Activated B cell treated with CpG ODN at 0.5 μM for 24 hours (primary cell): ENCODE measurements at places on chromosomes 12 and 14.

- DNase-seq = no peak
Measured at GRCh38 chr12:65823513-65824375, 539 bp upstream of the HMGA2 start.

GRCh38 chr12:108299980-108300696 is 39.0 kb downstream of the CMKLR1 start:
- no peak for DNase-seq

- no peak for DNase-seq
Measured at GRCh38 chr12:81722004-81722403, 37.1 kb downstream of the PPFIA2 start.

DNA sequence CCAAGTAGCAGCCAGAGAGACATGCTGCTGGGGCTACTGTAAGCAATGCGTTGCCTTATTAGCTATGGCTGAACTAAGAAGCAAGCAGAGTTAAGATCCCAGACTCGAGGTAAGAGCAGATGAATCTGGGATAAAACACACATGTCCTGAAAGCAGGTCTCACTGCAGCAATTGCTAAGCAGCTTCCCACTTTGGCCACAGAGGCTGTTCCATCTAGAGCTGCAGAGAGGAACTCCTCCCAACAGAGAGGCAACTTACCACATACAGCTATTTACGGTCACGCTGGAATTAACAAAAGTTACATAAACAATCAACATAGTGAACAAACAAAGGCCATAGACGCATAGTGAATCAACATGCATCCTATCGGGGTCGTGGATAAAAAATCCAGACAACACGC is 90.2 kb downstream of the KSR2 start:
- no peak for DNase-seq

- DNase-seq = no peak
Measured at GRCh38 chr14:100640471-100641273, 53.5 kb upstream of the BEGAIN start.

DNA sequence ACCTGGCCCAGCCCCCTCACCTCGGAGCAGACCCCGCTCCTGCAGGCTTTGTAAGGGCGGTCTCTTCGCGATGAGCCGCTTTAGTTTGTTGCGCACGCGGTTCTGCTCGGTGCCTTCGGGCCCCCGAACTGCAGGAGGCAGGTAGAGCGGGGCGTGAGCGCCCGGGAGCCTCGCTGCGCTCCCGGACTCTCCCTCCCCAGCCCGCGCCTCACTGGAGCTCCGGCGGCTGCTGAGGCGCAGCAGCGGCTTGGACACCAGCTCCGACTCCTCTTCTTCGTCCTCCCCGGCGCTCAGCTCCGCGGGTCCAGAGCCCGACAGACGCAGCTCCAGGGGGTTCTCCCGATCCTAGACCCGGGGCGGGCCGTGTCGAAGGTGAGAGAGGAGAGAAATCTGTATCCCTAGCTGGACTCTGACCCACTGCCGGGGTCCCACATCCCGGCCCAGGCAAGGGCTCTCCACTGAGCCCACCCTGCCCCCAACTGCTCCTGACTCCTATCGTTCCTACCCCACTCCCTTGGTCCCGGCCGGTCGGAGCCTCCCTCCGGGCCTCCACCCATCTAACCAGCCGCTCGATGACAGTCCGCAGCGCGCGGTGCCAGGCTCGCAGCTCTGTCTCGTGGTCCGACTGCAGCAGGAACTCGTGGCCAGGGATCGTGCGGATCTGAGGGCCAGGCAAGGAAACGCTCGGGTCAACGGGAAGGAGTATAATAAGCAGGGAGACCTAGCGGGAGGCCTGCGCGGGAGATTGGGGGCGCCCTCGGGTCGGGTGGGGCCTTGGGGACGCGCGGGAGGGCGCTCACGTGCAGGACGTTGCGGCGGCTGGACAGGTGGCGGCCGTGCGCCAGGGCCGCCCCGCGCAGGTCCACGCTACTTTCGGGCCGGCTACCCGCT is 4.2 kb downstream of the ARHGAP9 start:
- no peak for DNase-seq

- DNase-seq = no peak
Measured at GRCh38 chr12:96015672-96016071, 19.5 kb upstream of the HAL start.

DNA sequence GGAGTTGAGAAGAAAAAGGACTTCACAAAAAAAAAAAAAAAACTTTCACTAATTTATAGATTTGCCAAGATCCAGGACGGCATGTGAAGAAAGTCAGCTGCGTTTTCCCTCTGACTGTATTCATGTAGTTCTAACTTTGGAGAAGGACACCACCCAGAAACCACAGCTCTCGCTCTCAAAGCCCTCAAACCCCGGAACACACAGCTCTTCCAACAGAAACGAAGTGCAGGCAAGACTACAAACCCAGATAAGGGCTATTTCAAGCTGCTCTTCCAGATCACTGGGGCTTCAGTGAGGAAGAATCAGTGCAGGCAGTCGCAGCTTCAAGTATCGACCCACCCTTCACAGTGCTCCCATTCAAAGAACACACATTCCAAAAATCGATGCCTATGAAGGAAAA is 13.2 kb downstream of the KCNH5 start:
- DNase-seq = no peak

DNA sequence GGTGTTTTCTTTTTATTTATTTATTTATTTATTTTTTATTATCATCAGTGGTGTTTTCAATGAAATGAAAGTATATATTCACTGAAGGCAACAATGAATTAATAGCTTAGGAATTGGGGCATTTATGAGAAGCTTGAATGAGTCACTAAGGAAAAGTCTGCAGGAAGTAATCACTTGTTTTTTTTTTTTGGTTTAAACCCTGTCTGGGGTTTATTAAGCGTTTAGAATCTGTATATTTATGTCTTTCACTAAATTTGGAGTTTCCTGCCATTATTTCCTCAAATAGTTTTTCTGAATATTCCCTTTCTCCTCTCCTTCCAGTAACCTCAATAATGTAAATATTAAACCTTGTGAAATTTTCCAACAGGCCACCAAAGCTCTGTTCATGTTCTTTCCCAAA is 85.5 kb downstream of the TESC start:
- DNase-seq = no peak

- DNase-seq = no peak
Measured at GRCh38 chr12:132249689-132250478, 79.5 kb downstream of the GALNT9 start.

DNA sequence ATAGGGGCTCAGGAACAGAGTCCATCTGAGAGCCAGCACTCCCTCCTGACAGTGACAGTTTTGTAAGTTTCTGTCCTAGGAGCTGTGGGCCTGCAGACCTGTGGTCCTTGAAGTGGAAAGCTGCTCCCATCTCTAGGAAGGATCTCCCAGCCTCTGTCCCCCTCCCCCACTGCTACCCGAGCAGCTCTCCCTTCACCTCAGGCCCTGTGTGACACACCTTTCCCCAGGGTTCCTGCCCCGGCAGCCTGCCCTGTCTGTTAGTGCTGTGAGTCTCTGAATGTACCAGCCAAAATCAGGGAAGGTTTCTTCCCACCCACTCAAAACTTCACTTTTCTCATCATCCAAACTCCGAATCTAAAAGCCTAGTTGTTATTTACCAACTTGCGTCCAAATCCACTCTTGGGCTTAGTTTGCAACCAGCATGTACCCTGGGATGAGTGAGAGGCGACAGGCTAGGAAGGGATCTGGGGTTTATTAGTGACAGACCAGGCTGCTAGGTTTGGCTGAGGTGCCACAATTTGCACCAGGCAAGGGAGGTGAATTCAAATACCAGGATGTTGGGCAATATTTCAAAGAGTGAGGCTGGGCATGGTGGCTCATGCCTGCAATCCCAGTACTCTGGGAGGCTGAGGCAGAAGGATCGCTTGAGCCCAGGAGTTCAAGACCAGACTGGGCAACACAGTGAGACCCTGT is 39.9 kb downstream of the NINJ2 start:
- DNase-seq = no peak

DNA sequence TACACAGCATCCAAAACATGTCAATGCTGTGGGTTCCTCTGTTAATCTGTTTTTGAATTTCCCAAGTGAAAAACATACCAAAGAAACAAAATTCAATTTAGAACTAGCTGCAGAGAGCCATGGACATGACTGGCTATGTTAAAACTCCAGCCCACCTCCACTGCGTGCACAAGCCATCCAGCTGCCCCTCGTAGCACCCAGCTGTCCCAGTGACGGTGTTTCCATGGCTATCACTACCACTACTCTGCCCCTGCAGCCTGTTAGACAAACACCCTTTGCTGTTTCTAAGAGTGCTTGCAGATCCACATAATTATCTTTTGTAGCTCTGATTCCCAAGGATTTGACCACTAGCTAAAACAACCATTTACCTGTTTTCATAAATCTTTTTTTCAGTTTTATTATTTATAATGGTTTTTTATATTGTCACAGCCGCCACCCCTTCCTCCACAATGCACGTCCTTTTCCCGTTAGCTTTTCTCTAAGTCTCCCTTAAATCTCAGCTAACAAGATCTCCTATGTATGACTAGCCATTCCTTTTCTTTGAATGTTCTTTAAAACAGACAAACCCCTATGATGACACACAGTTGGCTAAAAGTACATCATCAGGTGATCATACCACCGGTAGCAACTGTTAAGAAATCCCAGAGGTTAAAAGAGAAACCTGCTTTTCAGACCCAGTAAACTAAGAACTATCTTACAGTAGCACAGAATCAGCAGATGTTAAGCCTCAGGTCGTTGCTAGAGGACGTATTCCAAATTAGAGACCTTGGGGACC is 37.8 kb upstream of the NAA30 start:
- no peak for DNase-seq

GRCh38 chr14:51360592-51360991 is 120.5 kb downstream of the TMX1 start:
- DNase-seq = no peak

DNA sequence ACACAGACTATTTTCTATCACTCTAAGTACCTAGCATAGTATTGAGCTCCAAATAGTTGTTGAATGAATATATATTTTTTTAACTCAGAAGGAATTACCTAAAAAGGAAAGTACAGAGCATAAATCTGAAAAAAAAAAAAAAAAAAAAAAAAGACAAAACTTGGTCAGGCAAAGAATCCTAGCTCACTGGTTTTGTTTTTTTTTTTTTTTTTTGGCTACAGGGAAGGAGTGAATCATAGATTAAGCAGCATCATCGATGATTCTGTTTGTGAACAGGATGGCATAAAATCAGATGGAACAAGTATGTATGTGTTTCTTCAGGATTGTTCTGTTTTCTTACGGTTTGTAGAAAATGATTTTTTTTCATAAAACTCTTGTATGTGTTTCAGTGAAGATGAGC is 66.1 kb upstream of the BCAT1 start:
- DNase-seq = no peak

- DNase-seq = no peak
Measured at GRCh38 chr12:82411546-82412230, 53.4 kb downstream of the METTL25 start.

GRCh38 chr12:107057071-107057834 is 36.1 kb downstream of the CRY1 start:
- no peak for DNase-seq

- DNase-seq = no peak
Measured at GRCh38 chr12:132450418-132451171, 39.4 kb upstream of the FBRSL1 start.

- no peak for DNase-seq
Measured at GRCh38 chr14:29463727-29464395, 463.8 kb downstream of the PRKD1 start.

DNA sequence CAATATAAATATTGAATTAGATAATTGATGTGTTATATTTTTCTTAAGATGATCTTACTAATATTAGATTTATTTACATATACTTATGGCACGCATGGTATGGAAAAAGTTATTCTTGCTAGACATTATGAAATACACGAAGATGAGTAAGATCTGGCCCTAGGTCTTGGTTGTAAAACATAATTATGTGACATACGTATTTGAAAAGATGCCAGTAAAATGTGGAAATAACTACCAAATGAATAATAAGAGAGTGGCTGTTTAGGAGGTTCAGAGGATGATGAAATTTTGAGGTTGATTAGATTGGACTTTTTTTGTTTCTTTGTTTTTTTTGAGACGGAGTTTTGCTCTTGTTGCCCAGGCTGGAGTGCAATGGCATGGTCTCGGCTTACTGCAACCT is 41.3 kb downstream of the FANCM start:
- DNase-seq = no peak

DNA sequence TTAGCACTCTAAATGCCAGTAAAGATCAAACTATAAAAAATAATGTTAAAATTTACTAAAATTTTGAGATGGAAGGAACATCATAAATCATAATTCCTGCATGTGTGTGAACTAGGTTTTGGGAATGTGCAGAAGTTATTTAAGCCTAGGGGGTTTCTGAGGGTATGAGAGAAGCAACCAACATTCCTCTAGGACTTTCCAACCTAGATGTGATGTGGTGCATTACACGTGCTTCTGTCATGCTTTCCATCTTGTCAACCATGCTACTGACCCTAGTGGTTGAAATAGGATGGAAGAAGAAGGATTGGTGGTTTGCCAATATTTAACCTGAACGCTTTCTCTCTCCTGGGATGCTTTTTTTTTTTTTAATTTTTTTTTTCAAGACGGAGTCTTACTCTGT is 209.3 kb downstream of the AEBP2 start:
- DNase-seq = no peak

DNA sequence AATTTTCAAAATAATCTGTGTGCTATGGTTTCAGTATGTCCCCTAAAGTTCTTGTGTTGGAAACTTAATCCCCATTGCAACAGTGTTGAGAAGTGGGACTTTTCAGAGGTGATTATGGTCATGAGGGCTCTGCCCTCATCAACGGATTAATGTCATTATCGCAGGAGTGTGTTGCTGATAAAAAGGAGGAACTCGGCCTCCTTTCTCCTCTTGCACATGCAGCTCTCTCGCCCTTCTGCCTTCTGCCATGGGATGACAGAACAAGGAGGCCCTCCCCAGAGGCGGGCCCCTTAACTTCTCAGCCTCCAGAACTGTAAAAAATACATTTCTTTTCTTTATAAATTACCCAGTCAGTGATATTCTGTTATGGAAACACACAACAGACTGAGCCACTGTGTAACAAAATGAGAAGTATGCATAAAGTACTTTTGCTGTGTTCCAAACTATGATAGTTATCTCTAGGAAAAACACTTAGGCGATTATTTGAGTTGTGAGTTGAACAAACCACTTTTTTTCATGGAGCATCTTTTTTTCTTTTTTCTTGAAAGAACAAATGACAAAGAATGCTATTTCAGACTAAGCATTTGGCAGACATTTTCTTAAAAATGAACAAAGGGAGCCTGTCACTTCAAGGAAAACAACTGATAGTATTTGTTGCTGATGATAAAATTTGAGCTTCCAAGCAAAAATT is 134.8 kb upstream of the FUT8 start:
- no peak for DNase-seq

DNA sequence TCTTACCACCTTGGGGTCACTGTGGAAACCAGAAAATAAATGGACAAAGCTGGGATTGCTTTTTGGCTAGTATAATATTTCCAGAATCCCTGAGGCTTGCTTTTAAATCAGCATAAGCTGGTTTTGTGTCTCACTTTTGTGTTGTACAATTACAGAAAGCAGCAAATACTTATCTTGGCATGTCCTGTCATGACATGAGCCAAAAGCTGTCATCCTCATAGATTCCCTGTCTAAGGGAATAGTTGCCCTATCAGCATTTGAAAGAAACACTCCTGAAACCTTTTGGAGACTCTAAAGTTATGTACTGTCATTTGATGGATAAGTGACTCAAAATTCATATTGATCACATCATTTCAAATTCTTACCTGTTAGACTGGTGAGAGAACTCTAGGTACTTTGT is 987.2 kb downstream of the NRXN3 start:
- DNase-seq = no peak
